Heart right ventricle (tissue), 16 donors: ENCODE measurements at places on chromosomes 1 and 21. TPM values are rescaled to one million over a fixed set of nuclear protein-coding genes. Genes with fewer than 3 reads are reported as not detected.

DNA sequence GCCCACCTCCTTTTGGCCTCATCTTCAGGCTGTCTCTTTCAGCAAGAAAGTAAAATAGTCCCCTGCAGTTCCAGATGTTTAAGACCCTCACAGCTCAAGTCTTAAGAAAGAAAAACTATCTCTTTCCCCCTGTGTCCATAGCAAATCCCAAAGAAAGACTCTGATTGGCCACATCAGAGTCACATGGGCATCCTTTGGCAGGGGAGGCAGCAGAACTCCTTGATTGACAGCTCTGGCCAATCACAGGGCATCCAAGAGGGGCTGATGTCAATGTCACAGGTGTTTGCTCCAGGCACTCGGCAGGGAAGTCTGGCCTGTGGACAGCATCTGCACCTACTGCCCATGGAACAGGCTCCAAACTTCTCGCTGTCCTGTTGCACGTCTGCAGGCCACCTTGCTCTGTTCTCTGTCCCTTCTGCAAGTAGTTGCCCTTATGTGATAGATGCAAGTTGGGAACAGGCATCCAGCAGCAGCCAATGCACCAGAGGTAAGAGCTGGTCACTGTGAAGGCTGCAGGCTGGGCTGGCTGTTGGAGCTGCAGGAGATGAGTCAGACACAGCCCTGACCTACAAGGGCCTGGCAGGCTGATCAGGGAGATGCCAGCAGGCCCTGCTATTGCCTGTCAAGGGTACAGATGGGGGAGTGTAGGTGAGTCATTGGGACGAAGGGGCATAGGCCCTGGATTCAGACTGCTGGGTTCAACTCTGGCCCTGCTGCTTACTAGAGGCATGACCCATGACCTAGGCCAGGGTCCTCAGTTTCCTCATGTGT, 96.8 kb upstream of the TMEM51 start:
- no peak for DNase-seq

- no peak for DNase-seq
These were observed 34.1 kb downstream of the C8B start for GRCh38 chr1:56931686-56932085.

Gene CCDC27
- not detected for total RNA-seq

Gene NBPF11
- 2.9 TPM for total RNA-seq

DNA sequence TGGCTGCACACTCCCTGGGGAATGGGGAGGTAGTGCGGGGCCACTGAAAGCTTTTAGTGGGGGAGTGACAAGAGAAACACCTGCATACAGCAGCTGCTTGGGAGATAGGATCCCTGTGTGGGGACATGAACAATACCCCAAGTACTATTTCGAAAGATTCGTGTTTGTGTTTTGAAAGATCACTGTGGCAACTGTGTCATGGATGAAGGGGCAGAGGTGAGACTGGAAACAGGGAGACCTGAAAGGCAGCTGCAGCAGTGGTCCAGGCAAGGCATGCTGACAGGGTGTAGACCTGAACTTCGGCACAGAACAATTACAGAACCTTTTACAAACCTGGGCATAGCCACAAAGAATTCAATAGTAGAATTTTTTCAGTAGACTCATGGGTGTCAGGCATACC, 32.9 kb downstream of the TENT5C start:
- no peak for DNase-seq

Gene MAN1C1
- 9.7 TPM for total RNA-seq

DNA sequence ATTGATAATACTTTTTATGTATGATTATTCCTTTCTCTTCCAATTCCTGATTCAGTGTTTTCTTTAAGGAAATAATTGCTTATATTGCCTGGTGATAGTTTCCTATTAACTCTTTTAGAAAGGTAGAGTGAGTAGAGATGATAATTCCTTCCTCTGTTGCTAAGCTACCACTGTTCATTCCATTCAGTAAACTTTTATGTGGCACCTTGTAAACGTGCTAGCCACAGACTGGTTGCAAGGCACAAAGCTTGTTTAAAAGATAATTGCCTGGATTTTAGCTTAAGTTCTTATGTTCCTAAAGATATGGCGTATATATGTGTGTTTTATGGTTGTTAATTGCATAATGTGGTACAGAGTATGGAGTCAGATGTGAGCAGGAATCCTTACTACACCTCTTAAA, 3.2 kb downstream of the ZFYVE9 start:
- DNase-seq, result no peak

GRCh38 chr1:200260597-200261335, 149.1 kb downstream of the ZNF281 start:
- no peak for DNase-seq

Gene ADIPOR1
- total RNA-seq, result 90.0 TPM

GRCh38 chr1:87644579-87645190, 316.0 kb downstream of the LMO4 start:
- DNase-seq, result no peak

Gene OR2M3
- total RNA-seq, result not detected

DNA sequence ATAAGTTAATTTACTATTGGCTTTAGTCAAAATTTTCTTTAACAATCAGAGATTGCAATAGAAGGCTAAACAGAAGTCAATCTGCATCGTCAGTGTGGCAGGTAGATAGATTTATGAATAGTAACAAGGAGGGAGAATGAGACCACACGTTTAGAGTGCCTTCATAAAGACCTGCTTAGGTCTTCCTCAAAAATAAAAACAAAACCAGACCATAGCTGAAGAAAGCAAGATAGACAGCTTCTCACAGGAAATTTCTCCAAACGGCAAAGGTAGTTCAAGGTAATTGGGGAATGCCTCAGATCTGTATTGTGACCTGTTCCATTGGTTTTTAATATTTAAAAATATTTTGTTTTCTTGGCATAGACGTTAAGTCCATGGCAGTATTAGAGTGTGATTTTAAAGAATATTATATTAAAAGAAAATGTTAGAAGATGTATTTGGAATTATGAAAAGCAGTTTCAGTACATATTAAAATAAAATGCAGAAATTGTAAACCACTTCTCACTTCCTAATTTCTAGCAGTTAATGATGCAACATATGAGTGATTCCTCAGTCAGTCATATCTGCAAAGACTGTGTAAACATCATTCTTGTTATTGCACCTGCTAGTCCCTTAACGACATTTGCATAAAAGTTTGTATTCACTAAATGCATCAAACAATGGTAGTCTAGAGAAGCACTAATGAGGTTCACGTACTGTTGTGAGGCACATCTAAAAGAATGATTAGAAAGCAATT, 278.0 kb downstream of the HLX start:
- no peak for DNase-seq
